ENCODE measurements at places on chromosomes 4 and X.
A peak's percentile ranks its signal among the peaks of the same experiment; 100 is the strongest.

GRCh38 chr4:75016472-75016871, 83.6 kb downstream of the PARM1 start:
- DNase-seq = peak; percentile 54

DNA sequence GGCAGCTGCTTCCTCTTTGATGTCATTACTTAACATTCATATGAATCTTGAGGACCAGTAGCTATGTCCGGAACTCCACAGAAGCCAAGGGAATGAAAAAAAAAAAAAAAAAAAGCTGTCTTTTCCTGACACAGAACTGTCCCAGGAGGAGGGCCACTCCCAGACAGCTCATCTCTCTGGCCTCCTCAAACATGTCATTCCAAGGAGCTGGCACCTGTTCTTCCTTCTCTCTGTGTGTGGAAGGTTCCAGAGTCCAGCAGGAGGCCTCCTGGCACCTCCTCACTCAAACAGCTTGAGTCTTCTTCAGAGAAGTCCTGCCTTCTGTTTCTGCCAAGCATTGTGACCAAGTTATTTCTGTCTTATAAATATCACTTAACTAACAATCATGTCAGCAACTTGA, 458.5 kb downstream of the AFF2 start:
- no peak for DNase-seq

- DNase-seq = no peak
Observed at GRCh38 chrX:121921258-121921657, 873.8 kb downstream of the GLUD2 start.

DNA sequence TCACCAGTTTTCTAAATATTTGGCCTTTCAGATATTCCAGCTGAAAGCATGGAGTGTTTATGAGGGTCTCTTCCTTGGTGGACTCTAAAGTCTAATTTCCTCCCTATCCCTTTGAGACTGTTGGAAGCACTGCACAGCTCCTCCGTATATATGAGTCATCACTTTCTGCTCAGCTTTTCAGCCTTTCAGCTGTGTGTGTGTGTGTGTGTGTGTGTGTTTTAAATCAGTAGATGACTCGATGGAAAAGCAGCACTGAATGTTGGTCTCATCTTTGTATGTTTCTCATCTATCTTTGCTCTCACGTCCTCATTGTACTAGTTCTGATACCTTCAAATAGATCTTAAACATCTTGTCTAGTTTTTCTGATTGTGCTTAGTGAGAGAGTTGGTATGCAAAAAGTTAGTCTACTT, 81.6 kb downstream of the ZFX start:
- peak; percentile 63 for DNase-seq

- DNase-seq = no peak
Observed at GRCh38 chrX:30824275-30824674, 64.8 kb downstream of the TAB3 start.

- DNase-seq = peak; percentile 37
Observed at GRCh38 chrX:136047969-136048368, 62.7 kb downstream of the SLC9A6 start.

DNA sequence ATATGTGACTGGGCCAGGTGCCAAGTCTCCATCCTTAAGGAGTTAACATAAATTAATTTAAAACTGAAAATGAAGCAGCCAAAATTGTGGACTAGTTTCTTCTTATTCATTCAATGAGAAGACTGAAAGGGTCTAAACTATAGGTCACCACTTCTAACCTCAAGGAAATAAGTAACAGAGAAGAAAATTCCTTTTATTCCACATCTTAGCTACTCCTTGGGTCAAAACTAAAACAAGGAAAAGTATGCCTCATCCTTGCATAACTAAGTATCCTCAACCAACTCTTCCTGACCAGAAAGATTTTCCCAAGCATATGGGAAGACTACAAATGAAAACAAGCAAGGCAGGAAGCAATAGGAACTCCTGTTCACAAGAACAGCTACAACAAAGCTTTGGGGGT, 71.2 kb downstream of the ZNF827 start:
- DNase-seq = no peak

DNA sequence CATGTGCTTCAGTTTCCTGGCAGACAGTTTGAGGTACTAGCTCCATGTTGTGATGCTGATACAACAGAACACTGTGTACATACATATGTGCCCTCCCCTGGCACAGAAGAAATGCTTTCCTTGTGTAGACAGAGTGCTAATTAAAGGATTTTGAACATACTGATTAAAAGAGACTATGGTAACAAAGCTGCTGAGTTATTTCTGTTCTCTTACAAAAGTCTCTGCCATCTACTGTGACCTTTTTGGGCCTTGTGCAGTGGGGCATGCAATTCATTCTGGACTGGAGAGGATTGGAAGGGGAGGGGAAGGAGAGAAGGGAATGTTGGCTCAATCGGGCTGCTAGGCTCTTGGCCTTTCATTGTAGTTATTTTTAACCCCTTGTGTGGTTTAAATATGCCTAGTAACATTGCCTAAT, 6.0 kb downstream of the PDLIM5 start:
- DNase-seq = no peak

GRCh38 chrX:40169193-40170101, 71.7 kb upstream of the BCOR start:
- peak; percentile 85 for DNase-seq

DNA sequence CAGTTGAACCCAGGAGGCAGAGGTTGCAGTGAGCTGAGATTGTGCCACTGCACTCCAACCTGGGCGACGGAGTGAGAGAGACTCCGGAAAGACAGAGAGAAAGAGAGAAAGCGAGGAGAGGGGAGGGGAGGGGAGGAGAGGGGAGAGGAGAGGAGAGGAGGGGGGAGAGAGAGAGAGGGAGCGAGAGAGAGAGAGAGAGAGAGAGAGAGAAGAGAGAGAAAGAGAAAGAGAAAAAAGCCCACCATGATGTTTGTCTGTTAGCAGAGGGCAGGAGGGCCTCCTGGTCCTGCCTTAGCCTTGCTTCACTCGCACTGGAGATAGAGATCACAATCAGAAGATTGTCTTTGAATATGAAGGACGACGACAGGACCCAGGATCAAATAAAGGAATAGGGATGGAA, 18.7 kb upstream of the BCORL1 start:
- no peak for DNase-seq

- peak; percentile 59 for DNase-seq
Observed at GRCh38 chr4:73309211-73309610, 50.6 kb upstream of the ANKRD17 start.
